ENCODE measurements at places on chromosomes 2 and 18.

DNA sequence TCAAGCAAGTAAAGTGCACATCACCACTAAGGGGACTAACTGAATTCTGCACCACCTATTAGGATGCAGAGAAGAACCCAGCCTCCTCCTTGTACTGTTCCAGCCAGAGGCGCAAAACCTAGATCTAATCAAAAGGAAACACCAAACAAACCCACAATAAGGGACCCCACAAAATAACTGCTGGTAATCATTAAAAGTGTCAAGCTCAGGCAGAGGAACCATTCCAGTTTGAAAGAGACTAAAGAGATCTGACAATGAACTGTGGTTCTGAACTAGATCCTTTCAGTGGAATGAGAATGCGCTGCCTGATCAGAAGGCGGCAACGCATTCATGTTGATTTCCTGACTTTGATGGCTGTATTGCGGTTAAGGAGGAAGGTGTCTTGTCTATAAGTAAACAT, 16.8 kb downstream of the HDLBP start:
- DNase-seq: no peak

DNA sequence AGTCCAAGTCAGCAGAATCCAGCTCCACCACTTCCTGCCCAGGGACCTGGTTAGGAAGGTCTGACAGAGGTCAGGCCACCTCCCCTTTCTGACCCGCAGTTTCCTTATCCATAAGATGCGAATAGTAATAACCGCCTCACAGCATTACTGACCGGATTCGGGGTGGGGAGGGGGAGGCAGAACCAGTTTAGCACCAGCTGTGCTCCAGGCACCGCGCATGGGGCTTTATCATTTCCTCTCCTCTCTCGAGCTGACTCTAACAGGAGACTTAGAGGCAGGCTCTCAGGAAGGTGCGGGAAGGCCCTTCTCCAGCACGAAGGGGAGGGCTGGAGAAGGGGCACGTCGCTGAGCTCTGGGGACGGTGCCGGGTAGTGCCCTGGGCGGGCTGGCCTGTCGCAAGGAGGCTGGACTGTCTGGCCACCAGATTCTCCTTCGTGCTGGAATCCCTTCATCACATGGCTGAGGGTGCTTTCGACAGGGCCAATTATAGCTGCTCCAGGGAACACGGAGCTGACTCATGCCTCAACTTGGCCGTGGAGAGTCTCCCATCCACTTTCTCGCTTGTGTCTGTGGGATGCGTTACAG, 5.7 kb downstream of the EHD3 start:
- no peak for DNase-seq

DNA sequence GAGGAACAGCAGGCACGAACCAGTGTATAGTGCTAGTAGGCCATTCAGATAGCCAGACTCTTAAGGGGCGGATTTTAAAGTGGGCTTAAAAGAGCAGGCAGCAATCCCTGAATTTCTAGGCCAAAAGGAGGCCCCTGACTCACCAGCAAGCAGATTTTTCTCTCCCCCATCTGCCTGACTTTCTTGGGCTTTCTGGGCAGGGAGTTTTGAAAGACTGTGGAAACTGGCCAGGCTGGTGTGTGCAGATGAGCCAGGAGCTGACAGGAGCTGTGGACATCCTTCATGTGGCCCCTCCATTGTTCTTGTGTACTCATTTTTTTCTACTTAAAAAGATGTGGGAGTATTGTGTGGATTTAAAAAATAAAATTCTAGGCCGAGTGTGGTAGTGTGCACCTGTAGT, 59.0 kb downstream of the GLI2 start:
- no peak for DNase-seq

DNA sequence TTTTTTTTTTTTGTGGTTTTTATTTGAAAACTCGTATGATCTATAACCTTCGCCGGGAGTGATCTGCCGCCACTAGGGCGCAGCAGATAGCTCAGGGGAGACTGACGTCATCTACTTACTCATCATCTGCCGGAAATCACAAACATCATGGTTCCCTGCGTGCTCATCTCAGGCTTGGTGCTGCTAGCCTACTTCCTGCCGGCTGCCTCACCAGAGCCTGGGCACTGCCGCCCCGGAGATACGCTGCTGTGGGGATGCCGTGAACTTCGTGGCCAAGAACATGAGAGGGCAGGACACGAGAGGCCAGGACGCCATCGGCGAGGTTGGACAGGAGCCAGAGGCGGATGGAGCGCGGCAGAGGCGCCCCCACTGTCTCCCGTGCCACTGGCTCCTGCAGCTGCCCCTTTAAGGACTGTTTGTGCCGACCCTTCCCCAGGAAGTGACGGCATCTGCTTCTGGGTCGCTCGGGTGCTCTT, 68.8 kb downstream of the DOK6 start:
- DNase-seq: no peak

GRCh38 chr2:224190234-224190935, 151.3 kb upstream of the SERPINE2 start:
- DNase-seq: no peak

DNA sequence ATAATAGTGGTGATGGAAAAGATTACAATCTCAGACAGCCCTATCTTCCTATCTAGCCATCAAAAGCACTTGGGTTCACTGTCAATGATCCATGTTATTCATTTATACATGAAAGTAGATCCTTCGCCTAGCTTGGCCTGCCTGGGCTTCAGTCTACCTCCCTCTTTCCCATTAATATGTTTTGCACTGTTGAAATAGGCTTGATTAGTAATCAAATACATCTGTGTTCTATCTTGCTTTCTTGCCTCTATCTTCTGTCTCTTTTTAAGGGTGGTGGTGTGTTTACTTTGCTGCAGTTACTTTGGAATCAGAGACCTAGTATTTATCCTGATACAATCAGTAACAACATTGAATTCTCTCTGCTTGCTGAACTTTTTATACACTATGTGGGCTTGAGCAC, 521.2 kb downstream of the TNS1 start:
- DNase-seq: no peak

GRCh38 chr18:63905361-63905760, 2.4 kb upstream of the SERPINB10 start:
- no peak for DNase-seq

GRCh38 chr18:10072671-10073175, 158.9 kb downstream of the VAPA start:
- no peak for DNase-seq

DNA sequence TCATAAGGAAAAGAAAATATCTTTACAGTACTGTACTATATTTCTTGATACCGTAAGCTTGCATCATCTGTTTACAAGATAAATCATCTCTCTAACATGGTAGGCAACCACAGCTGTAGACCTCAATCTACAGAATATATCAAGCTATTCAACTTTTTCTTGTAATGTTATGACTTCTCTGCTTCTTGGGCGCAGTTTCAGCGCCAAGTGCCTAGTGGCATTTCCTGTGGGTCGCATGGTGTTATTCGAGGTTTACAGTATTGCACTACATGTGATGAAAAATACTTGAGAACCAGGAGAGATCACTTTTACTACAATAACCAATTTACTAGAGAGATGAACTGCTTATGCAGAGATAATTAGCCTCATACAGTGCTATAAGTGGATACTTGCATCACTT, 34.0 kb upstream of the SESTD1 start:
- no peak for DNase-seq

DNA sequence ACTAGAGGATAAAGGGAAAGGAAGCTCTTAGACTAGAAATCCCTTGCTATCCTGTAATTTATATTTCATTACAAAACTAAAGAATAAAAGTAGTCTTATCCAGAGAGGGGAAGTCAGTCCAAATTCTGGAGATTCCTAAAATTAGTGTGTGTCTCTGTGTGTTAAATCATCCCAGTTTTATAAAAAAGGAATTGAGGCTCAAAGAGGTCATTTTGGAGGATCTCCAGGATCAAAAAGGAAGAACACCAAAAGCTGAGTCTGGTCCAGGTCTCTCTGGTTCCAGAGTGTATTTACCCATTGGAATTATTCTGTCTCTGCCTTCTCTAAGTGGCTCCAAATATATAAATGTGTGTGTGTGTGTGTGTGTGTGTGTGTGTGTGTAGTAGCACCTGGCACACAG, 166.7 kb downstream of the NRXN1 start:
- DNase-seq: no peak

DNA sequence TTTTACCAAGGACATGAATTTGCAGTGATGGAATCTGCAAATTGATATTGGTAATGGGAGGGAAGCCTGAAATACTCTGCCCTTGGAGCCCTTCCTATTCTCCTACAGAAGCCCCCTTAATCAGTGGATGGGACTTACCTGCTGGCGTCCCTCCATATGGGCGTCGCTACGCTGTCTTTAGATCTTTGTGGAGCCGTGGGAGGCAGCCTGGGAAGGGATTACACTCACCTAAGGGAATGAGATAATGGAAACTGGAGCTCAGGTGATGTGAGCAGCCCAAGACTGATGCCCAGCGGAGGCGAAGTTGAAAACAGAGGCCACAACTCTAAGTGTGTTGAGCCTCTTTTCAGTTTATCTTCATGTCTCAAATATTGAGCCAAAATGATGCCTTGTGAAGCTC, 306.6 kb downstream of the MYCN start:
- DNase-seq: no peak

DNA sequence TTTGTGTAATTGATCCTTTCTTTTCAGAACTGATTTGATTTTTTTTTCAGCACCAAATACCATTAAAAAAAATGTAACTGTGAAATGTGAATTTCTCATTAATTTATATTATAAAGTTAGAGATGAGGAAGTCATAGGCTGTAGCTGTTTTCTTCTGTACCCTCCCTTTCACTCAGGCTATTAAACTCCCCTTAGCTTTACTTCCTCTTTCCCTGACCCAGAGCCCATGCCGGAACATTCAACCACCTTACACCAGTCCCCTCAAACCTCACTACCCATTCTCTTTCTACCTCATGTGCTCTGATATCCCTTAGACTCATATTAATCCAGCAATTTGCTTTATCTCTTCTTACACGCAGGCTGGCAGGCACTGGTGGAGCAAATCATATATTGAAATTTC, 12.4 kb downstream of the GALNT5 start:
- DNase-seq: no peak

DNA sequence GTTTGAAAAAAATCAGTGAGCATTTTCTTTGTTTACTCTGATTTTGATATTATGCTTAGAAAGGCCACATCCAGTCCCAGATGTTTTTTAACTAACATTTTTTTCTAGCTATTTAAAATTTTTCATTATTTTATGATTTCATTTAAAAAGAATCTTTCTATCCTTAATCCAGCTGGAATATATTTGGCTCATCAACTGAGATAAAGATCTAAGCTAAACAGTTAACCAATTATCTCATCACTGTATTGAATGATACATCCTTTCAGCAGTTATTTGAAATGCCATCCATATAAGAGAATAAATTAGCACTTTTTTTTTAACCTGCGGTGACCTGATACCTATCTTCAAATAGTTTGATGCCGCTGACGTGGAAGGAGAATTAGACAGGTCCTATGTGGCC, 245.5 kb upstream of the COPS8 start:
- no peak for DNase-seq

DNA sequence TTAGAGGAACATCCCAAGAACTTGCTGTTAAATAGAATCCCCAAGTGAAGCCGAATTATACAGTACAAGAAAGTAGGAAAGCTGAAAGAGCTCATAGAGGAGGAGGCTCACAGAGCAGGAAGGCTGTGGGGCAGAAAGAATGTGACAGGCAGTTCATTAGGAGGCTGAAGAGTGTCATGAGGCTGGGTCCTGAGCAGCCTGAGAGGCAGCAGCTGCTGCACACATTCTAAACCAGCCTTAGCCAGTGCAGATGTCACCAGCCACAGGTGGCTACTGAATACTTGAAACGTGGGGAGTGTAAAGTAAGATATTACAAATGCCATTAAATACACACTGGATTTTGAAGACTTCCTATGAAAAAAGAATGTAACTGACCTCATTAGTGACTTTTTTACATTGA, 490.2 kb upstream of the KLHL29 start:
- DNase-seq: no peak

- DNase-seq: no peak
Measured at GRCh38 chr2:38907743-38908562, 18.3 kb downstream of the ARHGEF33 start.

DNA sequence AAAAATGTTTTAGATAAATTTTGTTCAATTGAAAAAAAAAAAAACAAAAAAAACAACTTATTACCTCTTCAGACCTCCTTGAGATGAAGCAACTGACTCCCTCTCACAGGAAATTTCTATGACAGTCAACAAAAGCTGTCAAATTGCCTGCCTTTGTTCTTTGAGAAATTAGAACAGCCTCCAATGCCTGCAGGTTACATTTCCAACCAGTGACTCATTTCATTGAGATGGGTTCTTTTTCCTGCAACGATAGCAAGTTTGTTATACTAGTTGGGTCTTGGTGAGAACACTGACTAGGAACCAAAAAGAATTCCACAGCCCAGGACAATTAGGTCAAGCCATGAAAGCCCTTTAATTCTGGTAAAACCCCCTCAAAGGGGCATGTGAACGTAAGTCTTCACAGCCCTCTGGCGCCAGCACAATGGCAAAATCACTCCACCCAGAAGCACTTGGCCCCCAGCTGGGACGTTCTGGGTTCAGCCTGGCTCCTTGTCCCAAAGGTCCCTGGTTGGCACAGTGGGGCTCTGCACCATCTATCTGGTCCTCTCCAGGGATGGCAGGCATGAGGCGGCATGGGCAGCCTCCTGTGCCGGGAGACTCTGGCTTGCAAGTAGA, 87.0 kb downstream of the SPP2 start:
- DNase-seq: no peak

DNA sequence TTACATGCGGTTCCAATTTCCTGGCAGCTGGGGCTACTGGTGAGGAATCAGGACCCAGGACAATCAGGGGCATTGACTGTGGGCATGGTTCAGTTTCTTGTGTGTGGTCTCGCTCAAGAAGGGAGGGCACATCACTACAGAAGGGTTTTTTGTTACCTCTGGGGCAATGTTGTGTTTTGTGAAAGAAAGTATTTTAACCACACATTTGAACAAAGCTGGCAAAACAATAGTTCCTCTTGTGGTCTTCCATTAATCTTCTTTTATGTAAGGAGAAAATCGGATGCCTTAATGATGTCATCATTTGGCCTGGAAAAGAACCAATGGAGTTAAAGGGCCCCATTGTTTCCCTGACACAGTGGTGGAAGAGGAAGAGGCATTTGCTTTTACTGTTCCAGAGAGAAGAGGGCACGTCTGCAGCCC, 197.4 kb downstream of the SH3BP4 start:
- no peak for DNase-seq

DNA sequence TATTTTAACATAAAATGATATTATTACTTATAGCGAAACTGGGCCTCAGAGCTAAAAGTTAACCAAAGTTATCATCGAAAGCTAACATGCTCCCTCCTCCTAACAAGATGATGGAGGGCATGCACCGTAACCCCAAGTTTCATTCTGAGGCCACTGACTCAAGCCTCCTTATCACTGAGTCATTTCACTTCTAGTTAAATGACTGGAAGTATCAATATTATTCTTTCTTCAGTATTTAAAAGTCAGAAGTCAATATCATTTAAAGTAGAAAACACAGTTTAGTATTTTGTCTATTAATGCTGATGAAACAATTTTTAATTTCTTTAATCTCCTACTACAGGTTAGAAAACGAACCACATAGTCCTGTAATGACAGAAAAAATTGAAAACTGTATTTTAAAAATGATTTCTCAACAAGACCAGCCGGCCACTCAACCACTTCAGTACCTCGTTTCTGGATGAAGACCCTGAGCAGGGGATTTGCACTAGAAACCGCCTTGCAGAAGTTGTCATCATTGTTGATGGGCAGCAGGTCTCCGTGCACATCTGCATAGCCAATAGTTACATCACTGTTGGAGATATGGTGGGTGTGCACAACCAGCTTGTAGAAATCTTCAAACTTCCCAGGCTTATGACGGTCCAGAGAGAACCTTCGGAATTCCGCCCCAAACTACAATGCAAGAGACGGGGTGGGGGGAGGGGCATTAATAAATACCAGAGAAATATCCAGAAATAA, 44.9 kb downstream of the PARD6G start:
- no peak for DNase-seq
